ENCODE measurements at places on chromosomes 3 and 15.

GRCh38 chr3:127077068-127077467 is 94.2 kb downstream of the PLXNA1 start:
- DNase-seq: no peak

DNA sequence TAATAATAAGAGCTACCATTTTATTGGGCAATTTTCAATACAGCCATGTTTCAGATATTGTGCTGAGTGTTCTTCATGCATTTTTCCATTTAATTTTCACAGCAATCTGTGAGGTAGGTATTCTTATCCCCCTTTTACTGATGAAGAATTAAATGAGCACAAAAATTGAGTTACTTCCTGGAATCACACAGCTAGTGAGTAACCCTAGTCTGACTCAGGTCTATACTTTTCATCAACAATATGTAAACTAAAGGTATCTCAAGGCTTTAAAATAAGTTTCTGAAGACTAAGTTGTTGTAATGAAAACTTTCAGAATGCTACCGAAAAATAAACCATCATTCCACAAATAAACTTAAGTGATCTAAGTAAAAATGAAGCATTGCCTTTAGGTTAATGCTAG is 22.3 kb downstream of the HACD2 start:
- DNase-seq: no peak

DNA sequence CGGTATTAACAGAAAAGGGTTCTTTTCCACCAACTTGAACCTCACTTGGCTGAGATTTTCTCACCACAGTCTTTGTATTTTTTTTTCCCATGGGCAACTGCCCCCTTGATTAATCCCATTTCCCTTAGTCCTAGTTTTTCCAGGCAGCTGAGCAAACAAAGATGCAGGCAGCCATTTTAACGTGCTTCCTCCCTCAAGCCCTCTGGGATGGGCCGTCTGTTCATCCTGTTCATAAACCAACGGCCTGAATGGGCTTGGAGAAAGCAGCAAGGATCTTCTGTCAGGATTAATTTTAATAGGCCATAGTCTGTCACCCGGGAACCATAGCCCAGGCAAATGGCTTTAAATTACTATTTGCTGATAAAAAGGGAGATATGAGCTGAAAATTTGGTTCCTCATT is 10.4 kb upstream of the POLR2M start:
- no peak for DNase-seq

DNA sequence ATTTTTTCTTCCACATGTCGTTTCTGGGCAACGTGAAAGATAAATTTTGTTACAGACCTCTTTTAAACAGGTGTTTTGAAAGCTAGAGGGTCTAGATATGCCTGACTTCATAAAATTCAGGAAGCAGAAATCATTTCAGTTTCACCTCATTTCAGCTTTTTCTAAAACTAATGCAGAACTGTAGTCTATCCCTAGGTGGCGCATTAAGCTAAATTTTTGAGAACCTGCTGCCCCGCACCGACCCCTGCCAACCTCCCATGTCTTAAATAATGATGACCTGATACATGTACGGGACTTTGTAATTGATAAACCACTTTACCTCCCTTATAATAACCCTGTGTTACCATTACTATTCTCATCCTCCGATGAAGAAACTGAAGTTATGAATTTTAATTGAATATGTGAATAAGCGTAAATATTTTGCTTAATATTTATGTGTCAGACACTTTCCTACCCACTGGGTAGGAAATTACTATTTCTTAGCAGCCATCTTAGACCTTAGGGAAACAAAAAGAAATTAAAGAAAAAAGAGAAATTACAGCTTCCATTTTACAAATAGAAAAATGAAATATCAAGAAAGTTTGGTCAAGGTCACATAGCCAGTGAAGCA is 78.7 kb upstream of the GCNT3 start:
- DNase-seq: peak; percentile 43

DNA sequence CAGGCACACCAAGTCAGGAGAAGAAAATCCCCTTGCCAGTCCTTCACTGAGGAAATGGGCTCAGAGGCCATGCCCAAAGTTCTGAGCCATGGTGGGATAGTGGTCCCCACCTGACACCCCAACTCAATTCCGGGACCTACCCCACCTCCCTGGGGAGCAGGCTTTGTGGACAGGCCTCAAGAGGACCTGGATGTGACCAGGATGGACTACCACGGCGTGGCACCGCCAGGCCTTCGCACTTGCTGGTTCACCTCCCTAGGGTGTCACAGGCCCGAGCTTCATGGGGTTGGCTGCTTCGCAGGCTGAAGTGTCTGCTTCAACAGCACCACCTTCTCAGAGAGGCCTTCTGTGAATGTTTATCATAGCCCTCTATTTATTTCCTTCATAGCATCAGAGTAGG is 31.7 kb downstream of the POC1A start:
- DNase-seq: no peak

DNA sequence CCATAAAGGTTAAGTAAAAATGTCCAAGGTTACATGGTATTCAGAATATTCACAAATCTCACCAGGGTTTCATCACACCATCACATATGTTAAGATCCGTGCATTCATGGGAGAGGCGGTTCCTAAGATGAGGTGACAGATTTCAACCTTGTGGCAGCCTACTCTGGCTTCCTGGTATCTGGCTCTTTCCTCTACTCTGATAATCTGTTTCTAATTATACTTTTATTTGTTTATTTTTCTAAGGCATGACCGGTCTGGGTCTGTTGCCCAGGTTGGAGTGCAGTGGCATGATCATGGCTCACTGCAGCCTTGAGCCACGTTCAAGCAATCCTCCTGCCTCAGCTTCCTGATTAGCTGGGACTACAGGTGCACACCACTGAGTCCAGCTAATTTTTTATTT is 34.4 kb downstream of the RAF1 start:
- DNase-seq: no peak

- no peak for DNase-seq
These were observed 395.2 kb downstream of the TUSC7 start for GRCh38 chr3:117104792-117105191.

GRCh38 chr3:65551945-65552344 is 486.8 kb downstream of the MAGI1 start:
- no peak for DNase-seq

GRCh38 chr3:178454726-178455125 is 81.5 kb upstream of the KCNMB2 start:
- DNase-seq: no peak

DNA sequence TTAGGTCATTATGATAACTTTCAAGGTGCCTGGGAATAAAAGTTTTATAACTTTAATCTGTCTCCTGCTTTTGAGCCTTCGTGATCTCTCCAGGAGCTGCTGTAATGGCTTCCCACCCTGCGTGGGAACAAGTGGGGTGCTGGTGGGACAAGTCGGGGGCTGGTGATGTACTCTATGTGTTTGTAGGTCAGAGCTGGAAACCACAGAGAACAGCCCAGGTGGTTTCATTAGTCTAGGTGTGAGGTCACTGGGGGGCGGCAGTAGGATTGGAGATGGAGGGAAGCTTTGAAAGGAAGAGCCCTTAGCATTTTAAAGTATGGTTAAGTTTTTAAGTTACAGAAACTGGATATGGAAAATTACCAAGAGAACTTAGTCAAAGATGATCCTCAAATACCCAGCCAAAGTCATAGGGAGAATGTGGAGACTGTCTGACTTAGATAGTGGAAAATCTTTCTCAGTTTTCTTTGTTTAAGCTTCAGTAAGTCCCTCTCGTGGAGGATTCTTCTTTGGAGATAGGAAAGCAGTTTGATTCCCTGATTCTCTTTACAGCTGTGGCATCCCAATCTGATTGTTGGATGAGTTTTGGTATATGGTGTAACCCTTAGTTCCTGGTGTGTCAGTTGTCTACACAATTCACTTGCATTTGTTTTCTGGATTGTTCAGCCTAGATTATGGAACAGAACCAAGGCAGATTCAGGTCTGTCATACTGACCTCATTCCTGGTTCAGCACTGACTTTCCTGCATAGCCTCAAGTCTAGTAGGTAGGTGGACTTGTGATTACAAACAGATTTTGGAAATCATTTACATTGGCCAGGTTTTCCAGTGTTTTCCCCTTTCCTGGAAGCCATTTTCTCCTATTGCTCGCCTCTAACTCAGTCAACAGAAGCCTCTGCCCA is 115.6 kb downstream of the FNDC3B start:
- DNase-seq: no peak

- DNase-seq: no peak
These were observed 13.8 kb downstream of the MEIS2 start for GRCh38 chr15:37086521-37086920.

DNA sequence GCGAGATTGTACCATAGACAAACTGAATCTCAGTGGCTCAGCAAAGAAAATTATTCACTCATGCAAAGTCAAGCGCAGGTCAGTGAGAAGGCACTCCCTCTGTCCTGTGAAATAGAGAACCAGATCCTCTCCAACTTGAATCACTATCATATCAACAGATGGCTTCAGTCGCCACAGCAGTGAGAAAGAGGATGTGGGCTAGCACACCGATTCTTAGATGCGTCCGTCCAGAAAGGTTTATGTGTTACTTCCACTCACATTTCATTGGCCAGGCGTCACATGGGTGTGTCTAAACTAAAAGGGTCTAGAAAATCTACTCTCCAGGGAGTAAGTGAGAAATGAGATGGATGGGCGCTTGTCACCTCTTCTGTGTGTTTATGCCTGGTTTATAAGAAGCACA is 141.6 kb upstream of the KBTBD8 start:
- peak; percentile 12 for DNase-seq

GRCh38 chr15:38610748-38611147 is 46.1 kb upstream of the RASGRP1 start:
- DNase-seq: peak; percentile 56

DNA sequence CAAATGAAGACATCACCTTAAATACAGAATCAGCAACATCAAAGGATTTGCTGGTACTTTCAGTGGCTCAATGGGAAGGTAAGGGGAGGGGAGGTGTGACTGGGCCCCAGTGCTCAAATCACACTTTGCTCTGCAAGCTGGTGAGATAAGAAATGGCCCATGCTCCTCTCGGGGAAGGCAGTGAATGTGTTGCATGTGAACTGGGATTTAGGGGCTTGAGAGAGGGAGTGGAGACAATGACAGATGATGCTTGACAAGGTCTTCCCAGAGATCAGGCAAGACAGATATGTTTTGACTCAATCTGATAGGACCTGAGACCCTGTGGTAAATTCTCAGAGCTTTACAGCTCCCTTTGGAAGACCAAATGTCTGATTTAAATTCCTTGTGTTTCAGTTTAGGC is 233.0 kb upstream of the PROK2 start:
- DNase-seq: no peak

DNA sequence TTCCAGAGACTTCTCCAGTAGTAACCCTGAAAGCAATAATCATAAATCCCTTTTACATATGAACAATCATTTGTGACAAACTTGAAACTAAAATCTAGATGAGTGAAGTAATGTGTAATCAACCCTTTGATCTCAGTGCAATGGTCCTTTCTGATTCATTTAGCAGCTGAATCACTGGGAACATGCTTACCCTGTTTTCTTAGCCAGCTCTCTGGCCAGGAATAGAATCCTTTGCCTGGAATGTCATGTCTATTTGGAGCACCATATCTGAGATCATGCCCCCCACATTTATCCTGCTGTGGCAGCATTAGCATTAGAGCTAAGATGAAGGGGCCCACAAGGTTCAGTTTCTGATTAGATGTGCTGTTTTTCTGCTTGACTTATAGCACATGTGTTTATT is 309.8 kb downstream of the OXSM start:
- no peak for DNase-seq

DNA sequence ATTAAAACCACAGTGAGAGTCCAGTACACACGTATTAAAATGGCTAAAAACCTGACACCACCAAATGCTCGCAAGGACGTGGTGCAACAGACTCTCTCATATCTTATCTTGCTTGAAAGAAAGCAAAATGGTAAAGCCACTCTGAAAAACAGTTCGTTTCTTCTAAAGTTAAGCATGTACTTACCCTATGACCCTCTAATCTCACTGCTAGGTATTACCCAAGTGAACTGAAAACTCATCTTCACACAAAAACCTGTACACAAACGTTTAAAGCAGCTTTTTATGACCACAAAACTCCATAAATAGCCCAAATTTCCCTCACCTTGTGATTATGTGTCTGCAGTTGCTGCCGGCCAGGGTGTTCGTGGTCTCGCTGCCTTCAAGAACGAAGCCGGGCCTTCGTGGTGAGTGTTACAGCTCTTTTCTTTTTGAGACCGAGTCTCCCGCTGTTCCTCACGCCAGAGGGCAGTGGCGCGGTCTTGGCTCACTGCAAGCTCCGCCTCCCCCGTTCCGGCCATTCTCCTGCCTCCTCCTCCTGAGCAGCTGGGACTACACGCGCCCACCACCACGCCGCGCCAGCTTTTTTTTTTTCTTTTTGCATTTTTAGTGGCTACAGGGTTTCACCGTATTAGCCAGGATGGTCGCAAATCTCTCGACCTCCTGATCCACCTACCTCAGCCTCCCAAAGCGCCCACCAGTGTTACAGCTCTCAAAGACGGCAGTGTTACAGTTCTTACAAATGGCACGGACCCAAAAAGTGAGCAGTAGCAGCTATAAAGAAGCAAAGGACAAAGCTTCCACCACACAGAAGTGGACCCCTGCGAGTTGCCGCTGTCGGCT is 165.4 kb downstream of the TJP1 start:
- DNase-seq: no peak

DNA sequence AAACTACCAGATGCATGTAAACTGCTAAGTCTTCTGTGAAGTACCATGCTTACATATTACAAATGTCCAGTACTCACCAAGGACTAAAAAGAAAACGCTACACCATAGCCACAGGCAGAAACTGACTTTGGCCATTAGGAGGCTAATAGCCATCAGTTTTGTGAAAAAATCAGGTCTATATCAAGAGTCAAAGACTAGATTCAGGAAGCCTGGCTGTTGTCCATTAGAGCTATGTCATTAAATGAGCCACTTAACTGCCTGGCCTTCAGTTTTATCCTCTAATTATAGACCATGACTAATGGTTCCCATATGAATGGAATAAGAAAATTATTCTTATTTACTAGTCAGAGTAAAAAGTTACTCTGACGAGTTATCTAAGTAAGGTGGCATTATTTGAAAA is 144.1 kb downstream of the VPS13C start:
- DNase-seq: no peak

DNA sequence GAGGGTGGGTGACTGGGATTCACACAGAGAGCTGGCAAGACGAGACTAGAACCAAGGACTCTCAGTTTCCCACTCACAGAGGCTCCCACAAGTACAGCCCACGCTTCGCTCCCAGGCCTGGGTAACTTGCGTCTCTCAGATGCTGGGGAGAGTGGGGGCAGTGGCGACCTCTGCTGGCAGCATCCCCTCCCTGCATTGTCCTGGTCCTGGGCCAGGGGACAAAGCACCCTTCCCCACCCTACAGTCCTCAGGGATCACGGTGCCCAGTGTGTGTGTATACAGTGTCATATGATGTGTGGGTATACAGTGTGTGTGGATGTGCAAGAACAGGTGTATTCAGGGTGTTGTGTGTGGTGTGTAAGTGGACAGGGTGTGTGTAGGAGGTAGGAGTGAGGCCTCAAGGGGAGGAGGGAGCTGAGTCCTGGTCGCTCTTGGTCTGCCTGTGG is 12.8 kb downstream of the VILL start:
- peak; percentile 43 for DNase-seq

Measured in CD4-positive, alpha-beta T cell treated with Interferon alpha-2 for 1 hour (primary cell).